Activated naive CD4-positive, alpha-beta T cell treated with anti-CD3 and anti-CD28 coated beads, Interleukin-2, amount 50 U/mL, for 72 hours (primary cell): ENCODE measurements at places on chromosomes 5 and 9.
A peak's percentile ranks its signal among the peaks of the same experiment; 100 is the strongest.

DNA sequence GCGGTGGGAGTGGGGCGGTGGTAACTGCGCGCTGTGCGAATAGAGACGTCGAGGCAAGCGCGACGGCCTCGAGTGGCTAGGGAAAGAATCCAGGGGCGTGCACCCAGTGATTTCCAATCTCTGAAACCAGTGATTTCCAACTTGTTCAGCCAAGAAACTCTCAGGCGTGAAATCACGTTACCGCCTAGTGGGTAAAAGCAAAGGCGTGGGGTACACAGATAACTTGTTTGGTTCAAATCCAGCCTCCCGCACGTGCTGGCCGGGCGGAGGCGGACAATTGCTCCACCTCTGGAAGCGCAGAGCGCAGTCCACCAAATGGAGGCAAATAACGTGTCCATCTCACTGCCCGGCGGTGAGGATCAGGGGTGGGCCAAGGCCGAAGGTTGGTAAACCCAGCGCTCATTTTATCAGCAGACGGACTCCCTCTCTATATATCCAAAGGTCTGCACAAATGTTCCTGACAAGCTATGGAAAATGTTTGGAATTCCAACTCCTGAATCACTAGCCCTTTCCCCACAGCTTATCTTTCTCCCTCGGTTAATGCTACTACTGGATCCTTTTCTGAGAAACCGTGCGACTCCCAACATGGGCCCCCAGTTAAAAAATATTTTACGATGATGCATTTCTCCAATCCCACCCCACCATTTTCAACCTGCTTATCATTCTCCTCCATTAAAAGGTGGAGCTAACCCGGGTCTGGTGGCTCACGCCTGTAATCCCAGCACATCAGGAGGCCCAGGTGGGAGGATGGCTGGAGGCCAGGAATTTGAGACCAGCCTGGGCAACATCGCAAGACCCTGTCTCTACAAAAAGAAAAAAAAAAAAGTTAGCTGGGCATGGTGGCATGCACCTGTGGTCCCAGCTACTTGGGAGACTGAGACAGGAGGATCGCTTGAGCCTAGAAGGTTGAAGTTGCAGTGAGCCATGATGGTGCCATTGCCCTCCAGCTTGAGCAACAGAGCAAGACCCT is 950 bp upstream of the FNBP1 start:
- DNase-seq, result no peak

DNA sequence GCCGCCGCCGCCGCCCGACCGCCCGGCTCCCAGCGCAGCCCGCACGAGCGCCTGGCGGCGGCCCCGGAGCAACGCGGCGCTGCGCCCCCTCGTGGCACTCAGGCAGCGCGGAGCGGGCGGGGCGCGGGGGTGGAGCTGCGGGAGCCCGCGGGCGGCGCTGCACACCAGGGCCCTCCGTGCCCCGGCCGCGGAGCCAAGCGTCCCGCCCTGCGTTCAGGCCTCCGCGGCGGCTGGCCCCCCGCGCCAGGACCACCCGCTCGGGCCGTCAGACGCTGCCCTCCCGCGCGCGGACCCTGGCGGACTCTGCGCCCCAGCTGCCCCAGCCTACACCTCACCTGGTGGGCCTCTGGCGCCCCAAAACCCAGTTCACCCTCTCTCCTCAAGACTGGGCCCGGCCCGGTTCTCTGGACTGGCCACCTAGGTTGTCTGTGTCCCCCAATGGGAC is at the start of gene RASGEF1C:
RASGEF1C (minus strand) TSS at position 75 of the 445 bp plus-strand sequence. CDS start 71,159 bp downstream, outside the sequence.
- DNase-seq, result no peak

GRCh38 chr5:180129291-180130190 is 58.0 kb upstream of the RNF130 start:
- DNase-seq, result no peak

- no peak for DNase-seq
Measured at GRCh38 chr9:137044502-137045177, 1.3 kb downstream of the NPDC1 start.

- no peak for DNase-seq
Measured at GRCh38 chr5:64792469-64792868, 23.7 kb downstream of the CWC27 start.

DNA sequence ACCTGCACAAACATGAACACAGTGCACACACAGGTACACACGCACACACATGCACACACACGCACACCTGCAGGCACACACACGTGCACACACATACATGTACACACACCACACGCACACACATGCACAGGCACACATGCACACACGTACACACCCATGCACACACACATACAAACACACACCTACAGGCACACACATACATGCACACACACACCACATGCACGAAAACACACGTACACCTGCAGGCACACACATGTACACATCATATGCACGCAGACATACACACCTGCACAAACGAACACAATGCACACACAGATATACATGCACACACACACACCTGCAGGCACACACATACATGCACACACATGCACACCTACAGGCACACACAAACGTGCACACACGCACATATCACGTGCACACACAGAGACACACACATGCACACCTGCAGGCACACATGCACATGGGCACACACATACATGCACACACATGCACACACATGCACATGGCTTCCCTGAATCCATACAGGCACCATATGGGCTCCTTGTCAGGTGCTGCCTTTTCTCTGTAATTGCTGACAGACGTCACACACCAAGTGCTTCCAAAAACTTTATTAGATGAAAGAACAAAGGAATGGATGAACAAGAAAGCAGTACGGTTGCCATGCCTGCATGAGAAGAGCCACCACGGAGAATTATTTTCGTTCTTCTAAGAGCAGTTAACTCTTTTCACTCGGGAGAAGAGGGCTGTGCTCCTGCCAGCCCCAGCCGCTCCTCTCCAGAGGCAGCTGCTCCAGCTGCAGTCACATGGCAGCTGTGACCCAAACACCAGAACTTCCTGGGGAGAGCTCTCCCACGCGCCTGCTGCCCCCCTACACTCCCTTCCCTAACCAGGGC is 57.2 kb downstream of the EXD3 start:
- DNase-seq, result no peak

DNA sequence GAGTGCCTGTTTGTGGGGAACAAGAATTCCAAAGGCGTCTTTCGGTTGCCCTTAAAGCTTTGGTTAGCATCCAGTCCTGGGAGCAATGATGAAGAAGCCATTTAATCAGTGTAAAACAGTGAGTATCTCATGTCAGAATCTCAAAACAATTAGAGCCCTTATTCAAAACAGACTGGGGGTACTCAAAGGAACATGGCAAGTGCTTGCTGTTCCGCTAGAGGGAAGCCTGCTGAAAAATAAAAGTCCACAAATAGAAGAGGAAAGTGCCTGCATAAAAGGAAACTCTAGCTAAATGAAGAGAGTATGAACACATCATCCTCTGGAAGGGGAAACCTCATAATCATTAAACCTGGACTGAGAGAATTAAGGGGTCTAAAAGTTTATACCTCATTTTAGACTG is 26.4 kb downstream of the FBXL7 start:
- DNase-seq, result no peak

GRCh38 chr9:98154678-98155077 is 35.7 kb upstream of the TRIM14 start:
- DNase-seq, result no peak

- no peak for DNase-seq
Measured at GRCh38 chr9:94918038-94918753, 191.7 kb downstream of the AOPEP start.

- no peak for DNase-seq
Measured at GRCh38 chr5:25295067-25295466, 650.3 kb upstream of the CDH10 start.

DNA sequence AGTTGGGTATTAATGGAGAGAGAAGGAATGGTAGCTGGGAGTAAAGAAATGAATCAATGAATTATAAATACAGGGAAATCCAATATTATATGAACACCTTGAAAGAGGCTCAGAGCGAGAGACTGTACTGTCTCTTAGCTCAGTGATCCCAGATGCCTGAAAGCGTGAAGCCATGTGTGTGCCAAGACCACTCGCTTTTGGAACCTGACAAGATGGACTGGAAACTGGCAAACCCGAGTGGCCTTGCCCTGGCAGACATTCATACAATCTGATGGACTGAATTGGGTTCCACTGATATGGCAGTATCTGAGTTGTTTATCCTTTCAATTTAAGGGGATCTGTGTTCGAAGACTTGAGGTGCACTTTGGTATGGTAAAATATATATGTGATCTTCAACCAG is 170.3 kb downstream of the ERCC6L2 start:
- DNase-seq, result no peak

- DNase-seq, result no peak
Measured at GRCh38 chr9:95189251-95190098, 128.0 kb downstream of the FANCC start.

- DNase-seq, result no peak
Measured at GRCh38 chr9:90523958-90524357, 118.7 kb downstream of the DIRAS2 start.

GRCh38 chr9:70411930-70412831 is 2.3 kb downstream of the KLF9 start:
- peak; percentile 63 for DNase-seq

- no peak for DNase-seq
Measured at GRCh38 chr5:178211095-178212048, 7.0 kb downstream of the HNRNPAB start.

GRCh38 chr5:5544094-5544663 is 121.7 kb downstream of the ICE1 start:
- DNase-seq, result no peak

DNA sequence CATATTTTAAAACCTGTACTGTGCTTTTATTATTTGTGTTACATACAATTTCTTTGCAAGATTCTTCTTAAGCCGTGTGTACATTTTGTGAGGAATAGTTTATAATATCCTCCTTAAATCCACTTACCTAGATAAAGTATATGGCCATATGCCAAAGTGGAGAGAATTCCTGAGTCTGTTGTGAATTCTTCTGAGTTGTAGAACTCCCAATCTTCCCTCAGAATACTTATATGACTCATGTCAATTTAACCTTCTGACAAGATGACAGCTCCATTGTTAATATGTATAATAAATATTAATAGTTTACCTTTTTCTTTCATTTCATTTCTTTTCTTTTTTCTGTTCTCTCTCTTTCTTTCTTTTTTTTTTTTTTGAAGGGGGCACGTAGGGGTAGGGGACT is 6.0 kb upstream of the RICTOR start:
- DNase-seq, result no peak

- no peak for DNase-seq
Measured at GRCh38 chr9:88536023-88536324, 996 bp downstream of the NXNL2 start.
